Activated CD4-positive, alpha-beta T cell treated with anti-CD3 and anti-CD28 coated beads, Interleukin-2, amount 10 ng/mL, durations not matched to agents 24 days and 14 days (primary cell): ENCODE measurements at places on chromosomes 1 and 21. TPM values are rescaled to one million over a fixed set of nuclear protein-coding genes. Genes with fewer than 3 reads are reported as not detected.

The PGLYRP4 gene
- total RNA-seq = not detected in 2 replicates

The HUNK gene
- total RNA-seq = 0.33 and 0.37 TPM in 2 replicates

The RGS7 gene
- total RNA-seq = not detected in 2 replicates

The ITLN1 gene
- not detected in 2 replicates for total RNA-seq

The ACAP3 gene
- total RNA-seq = 54.1 and 55.7 TPM in 2 replicates

The LCE3E gene
- total RNA-seq = not detected in 2 replicates

The AMPD1 gene
- total RNA-seq = not detected in 2 replicates

The FAM72A gene
- 29.1 and 35.5 TPM in 2 replicates for total RNA-seq

The KRTAP21-2 gene
- total RNA-seq = not detected in 2 replicates

The COL8A2 gene
- total RNA-seq = 0.12 TPM in 2 replicates

DNA sequence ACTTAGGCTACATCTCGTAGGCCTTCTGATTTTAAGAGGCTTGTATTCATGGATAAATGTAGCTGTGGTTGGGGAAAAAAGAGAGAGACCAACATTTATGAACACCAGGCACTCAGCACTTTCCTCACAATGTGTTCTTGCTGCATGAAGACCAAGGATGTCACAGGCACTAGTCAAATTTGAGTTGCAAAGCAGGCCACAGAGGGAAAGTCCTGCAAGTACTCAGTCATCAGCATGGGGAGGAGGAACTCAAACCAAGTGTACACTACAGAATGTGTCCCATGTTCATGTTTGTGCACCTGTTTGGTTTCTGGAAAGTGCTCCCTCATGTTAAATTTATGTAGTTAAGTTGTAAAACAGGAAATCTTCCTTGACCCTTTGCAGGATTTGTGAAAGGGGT is 8.7 kb upstream of the MAP3K7CL start:
- no peak for DNase-seq

GRCh38 chr1:8976896-8977450 is 31.3 kb downstream of the CA6 start:
- DNase-seq = no peak

- DNase-seq = no peak
These were observed 501.3 kb downstream of the OMA1 start for GRCh38 chr1:58045094-58045705.

GRCh38 chr1:245683676-245684075 is 528.9 kb downstream of the KIF26B start:
- no peak for DNase-seq

- no peak for DNase-seq
These were observed 99.2 kb downstream of the CTH start for GRCh38 chr1:70509996-70510876.

DNA sequence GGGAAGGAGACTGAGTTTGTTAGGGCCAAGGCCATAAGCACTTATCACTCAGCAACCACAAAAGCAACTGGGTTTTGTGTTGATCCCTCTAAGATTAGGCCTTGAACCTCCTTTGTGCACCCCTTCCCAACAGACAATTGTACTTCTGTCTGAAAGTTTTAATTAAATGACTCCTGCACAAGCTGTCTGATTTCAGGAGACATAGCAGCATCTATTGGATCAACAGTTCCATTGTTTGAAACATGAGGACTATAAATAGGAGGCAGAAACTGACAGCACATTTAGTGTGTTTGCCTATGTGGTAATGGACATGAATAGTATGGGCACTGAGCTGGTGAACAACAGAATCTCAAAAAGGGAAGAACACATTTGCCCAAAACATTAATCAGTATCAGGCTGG is 167.3 kb upstream of the KCNJ6 start:
- DNase-seq = peak; percentile 23

DNA sequence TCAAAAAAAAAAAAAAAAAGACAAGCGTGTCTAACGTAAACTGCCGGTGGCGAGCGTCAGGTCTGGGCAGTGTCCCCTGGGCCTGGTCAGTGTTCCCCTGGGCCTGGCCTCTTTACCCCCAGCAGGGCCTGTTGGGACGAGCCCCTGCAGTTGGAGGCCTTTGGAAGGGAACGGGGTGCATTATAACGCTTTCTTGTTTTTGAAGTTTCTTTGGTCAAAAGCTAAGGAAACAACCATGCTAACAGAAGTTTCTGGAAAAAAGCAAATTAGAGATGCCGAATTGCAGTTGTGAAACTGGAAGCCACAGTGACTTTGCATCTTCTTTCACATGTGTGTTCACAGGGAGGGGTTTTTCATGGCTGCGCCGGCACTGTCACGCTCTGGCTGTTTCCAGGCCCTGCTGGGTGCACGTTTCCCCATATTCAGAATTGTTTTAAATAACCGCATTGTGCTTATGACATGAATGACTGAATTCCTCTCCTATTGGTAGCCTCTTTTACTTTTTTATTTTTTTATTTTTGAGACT is 16.0 kb downstream of the RRP1 start:
- DNase-seq = no peak

DNA sequence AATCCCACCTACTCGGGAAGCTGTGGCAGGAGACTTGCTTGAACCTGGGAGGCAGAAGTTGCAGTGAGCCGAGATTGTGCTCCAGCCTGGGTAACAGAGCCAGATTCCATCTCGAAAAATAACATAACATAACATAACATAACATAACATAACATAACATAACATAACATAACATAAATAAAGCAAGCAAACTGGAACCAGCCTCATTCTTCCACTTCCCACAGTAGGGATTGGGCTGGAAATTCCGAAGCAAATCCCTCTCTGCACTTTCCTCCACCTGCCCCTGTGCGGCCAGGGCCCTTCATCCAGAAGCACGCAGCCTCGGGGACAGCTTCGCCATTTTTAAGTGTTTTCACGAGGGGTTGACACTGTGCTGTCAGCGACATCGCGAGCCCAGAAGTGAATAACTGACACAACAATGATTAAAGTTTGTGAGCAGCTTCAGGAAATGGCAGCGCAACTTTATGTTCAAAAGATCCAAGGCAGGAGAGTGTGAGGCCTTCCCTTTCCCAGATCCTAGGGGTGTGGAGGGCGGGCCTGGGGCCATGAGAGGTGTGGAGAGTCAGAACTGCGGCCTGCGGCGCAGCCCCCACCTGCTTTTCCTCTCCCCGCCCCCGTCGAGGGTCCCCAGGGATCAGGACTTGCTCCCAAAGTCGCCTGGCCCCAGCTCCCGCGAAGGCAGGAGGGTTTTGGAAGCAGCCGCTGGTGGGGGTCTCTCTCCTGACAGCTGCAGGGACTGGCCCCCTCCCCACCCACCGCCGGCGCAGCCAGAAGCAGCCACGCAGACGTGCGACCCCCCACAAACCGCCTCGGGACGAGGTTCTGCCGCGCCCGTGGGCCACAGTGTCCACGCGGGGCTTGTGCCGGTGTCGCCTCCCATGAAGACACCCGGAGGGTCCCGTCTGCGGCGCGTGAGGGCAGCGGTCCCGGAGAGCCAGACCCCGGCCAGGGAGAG is 651 bp upstream of the GABRD start:
- DNase-seq = no peak

GRCh38 chr1:16721871-16722641 is 18.3 kb upstream of the RNU1-4 start:
- peak; percentile 56 for DNase-seq

DNA sequence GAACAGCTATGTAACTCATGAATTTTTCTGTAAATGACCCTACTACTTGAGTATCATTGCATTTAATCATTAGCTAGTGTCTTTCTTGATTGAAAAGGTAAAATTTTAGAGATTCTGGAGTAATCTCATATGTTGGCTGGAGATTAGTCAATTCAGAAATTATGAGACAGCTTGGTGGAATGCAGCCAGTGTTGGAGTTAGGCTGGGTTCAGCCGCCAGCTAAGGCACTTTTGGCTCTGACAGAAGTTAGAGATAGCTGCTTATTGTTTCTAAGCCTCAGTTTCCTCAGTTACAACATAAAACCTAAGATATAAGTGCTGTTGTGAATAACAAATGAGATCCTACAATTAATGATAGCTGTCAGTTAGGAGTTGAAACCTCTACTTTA is 49.4 kb downstream of the TBCE start:
- no peak for DNase-seq

GRCh38 chr1:30969903-30970302 is 61.3 kb upstream of the SDC3 start:
- DNase-seq = no peak

GRCh38 chr1:15453734-15454133 is 2.8 kb upstream of the CELA2A start:
- DNase-seq = no peak

DNA sequence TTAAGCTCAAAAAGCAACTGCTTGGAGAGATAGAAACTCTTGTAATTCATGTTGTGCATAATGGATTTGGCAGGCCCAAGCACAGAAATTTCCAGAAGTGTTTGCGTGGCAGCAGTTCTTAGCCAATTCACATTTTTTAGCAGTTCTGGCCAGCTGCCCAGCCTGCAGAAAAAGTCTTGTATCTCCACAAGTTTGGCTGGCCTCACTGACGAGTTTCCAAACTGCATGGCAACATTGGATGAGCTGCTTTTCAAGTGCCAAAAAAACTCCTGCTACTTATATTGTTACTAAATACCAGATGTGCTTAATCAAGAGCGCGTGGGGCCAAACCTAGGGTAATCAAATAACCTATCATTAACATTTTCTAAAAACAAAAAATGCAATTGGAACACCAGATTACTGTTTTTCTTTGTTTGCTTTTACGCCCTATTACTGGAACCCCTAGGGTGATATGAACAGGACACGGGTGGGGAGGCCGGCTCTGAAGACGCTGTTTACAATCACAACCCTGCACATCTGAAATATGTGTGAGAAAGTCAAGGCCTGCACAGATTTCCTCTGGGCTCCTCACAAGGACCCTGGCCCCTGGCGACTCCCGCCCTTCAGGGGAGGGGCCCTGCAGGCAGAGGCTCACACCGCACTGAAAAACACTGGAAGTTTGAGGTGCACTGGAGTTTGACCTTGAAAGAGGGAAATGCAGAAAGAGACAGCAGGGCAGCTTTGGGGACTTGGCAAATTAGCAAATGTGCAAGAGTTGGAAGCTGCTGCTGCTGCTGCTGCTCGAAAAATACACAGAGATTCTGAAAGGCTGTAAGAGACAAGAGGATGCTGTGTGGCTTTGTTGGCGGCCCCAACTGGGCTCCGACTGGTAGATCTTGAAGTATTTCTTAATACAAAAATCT is 55.2 kb upstream of the TARBP1 start:
- DNase-seq = no peak

GRCh38 chr1:62613325-62613727 is 16.0 kb downstream of the ANGPTL3 start:
- no peak for DNase-seq

DNA sequence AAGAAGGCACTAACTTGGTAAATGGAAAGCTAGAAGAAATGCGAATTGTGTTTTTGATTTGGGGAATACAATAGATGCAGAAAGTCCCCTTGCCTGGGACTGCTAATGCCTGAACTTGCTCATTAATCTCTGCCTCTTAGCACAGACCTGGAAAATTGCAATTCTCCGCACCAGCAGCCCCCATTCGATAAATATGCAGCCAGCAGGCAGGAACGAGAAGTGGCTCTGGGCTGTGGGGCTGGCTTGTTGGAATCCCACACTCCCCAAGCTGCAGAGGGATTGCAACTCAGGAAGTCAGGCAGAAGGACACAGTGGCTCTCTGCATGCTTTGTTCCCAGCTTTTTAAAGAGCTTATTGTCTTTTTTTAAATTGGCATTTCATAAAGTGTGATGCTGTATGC is 51.3 kb downstream of the PCP4 start:
- no peak for DNase-seq

DNA sequence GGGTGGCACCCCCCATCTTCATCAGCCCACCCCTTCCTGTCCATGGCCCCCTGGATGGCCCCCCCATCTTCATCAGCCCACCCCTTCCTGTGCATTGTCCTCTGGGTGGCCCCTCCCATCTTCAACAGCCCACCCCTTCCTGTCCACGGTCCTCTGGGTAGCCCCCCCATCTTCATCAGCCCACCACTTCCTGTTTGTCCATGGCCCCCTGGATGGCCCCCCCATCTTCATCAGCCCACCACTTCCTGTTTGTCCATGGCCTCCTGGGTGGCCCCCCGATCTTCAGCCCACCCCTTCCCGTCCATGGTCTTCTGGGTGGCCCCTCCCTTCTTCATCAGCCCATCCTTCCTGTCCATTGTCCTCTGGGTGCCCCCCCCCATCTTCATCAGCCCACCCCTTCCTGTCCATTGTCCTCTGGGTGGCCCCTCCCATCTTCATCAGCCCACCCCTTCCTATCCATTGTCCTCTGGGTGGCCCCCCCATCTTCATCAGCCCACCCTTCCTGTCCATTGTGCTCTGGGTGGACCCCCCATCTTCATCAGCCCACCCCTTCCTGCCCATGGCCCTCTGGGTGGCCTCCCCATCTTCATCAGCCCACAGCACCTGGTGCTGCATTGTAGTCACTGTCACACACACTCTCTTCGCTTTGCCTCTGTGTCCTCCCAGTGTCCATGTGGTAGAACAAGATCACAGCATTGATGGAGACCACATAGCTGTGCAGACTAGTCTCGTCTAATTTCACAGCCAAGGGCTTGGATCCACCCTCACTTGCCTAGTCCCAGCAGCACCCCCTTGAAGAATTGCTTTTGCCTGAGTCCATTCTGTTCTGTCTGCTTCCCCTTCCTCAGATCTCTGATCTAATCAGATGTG is 95.9 kb downstream of the PCBP3 start:
- DNase-seq = peak; percentile 55

DNA sequence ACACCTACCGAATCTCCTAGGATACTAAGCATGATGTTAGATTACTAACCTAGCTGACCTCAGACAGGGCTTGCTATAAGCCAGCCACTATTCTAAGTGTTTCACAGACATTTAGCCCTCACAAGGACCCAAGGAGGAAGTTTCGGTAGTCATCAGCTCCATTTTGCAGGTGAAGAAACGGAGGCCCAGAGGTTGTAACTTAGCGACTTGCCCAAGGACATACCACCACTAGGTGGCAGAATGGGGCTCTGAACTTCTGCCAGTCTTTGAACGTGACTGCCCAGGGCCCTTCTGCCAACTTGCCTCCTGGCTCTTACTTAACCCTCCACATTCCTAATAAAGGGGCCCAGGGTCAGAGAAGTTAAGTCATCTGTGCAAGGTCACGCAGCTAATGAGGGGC is 283.5 kb downstream of the C1orf94 start:
- DNase-seq = peak; percentile 83

DNA sequence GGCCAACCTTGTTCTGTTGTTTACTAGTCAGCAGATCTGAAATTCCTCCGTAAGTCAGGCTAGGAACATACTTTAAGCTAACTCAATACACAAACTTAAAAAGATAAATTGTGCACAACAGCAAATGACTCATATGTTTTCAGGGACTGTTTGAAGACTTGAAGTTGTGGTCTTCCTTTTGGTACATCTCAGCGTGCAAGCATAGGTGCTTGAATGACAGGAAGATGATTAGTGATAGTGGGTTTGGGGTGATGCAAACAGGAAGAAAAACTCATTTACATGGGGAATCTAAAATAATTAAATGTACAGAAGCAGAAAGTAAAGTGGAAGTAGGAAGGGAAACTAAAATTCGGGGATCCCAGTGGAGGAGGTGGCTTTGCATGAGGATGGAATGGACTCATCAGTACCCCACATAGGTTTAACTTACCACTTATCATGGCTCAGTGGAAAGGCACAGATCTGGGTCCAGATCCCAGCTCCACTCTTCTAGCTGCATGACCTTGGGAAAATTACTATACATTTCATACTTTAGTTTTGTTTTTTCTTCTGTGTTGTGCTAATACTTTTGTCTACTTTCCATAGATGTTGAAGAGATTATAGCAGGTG is 122.3 kb downstream of the XCL2 start:
- peak; percentile 76 for DNase-seq

- DNase-seq = peak; percentile 40
These were observed 1.2 kb downstream of the SH3BGR start for GRCh38 chr21:39452970-39453342.

- no peak for DNase-seq
These were observed 52.8 kb upstream of the SELENON start for GRCh38 chr1:25747046-25747719.

GRCh38 chr1:93016171-93016570 is 54.9 kb upstream of the DIPK1A start:
- DNase-seq = no peak

GRCh38 chr1:220950576-220950975 is 71.3 kb downstream of the HLX start:
- DNase-seq = no peak
